NCI-H1092 treated with DMSO at 0.1 percent for 48 hours (cell line): ENCODE measurements at places on chromosomes 3 and 15.

GRCh38 chr3:178369006-178369405 is 167.2 kb upstream of the KCNMB2 start:
- DNase-seq: peak; percentile 31

- no peak for DNase-seq
Observed at GRCh38 chr15:95845862-95846515, 484.5 kb upstream of the NR2F2 start.

DNA sequence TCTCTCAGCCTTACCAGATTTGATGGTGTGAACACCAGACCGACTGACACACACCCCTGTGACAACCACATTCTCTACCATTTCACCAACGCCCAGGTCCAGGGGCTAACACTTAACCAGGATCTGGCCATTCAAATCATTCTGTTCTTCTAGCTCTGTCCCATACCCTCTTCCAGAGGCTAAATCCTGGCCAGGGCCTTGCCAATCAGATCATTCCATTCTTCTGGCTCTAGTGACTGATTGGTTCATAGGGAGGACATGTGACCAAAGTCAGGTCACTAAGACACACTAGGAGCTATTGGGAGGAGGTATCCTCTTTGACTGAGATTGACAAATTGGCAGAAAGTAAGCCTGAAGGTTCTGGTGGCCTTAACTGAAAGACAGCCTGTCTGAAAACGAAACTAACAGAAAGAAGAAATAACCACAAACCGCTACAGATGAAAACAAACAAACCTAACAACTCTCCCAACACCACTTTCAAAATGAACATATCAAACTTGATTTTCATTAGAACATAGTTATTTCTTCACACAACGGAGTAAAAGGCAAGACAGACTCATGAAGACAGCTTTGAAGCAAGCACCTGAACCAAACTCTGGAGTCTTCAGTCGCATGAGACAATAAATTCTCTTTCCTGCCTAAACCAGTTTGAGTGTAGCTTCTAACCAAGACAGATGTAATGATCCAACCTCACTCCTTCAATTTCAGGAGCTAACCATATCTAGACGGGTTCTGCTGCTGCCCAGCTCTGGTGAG is 68.5 kb downstream of the TRANK1 start:
- DNase-seq: no peak

DNA sequence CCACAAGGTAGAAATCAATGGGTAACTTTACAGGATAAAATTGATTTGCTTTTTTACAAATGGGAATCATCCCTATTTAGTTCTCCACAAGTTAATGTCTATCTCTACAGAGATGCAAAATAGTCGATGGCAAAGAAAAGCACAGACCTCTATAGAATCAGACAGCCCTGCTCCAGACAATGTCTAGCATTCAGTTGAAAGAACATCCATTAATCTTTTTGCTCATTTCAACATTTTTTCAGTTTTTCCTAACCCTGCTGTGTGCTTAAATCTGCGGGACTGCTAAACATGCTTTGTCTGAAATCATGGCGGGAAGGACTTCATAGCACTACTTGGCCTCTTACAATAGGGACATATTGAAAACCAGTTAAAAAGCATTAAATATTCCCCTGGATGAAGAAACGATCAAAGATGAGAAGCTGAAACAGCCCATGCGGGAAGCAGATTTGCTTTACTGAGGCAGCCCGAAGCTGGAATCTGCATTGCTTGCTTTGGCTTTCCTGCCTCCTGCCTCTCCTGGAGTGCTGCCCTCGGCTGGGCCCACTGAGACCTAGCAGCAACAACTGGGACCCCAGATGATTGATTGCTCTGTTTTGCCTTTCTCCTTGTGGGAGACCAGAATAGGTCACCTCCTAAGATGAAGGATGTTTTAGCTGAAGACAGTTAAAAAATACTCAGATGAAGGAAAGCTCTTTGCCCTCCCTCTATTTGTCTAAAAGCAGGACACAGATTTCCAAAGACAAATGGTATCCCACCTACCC is 38.5 kb upstream of the RASGRP1 start:
- no peak for DNase-seq

GRCh38 chr3:59424268-59425010 is 374.6 kb upstream of the CFAP20DC start:
- no peak for DNase-seq

DNA sequence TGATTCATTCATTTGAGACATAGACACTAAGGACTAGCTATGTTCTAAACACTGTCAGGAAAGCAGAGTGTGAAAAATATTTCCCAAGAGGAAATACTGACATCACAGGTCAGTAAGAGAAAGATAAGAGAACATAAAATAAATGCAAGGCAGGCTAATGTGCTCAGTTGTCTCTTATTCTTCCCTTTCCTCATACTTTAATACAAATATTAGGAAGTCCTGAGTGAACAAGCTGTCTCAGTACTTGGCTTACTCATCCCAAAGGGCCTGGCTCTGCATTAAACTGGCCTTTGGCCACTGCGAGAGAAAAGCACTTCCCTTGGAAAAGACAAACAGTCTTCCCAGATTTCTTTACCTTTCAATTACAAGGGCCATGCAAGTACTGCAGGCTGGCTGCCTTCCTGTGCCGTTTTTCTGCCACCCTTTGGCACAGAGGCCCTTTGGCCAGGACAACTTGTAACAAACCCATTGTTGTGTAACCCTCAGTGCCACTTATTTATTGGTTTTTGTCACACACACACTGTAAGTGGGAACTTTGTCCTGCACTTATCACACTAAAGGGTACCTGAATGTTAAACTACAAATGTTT is 31.7 kb downstream of the EDC3 start:
- no peak for DNase-seq

- DNase-seq: no peak
Observed at GRCh38 chr3:11132861-11133260, 21.4 kb upstream of the HRH1 start.

- no peak for DNase-seq
Observed at GRCh38 chr3:190626951-190627620, 113.2 kb downstream of the IL1RAP start.

DNA sequence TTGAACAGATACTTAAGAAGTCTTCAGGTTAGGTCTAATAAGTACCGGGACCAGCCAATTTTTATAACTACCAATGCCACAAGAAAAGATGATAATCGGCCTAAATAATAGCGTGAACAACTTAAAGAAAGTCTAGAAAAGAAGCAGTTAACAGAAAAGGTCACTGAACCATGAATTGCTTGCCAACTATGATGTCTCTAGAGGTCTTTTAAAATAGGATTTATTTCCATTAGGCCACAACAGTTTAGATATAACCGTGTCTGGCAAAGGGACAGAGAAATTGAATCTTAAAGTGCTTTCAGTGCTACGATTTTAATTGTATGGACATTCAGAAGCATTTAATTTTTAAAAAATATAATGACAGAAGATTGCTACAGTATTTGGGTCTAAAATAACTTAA is 1070.4 kb downstream of the ROBO1 start:
- no peak for DNase-seq

DNA sequence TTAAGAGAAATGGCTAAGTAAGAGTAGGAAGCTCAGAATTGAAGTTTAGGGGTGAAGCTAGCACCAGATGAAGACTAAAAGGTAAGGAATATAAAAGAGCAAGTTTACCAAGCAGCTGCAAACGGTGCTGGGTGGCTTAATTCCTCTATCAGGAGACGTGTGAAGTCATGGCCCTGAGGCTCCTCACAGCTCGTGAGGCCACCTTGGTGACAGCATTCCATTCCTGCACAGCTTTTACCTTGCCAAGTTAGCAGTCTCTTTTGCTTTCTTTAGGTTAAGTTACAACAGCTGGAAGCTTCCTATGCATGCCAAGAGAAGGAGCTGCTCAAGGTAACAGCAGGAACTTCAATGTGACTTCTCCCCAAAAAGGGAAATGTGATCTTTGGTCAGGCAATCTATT is 6.4 kb downstream of the TMCO5A start:
- no peak for DNase-seq

DNA sequence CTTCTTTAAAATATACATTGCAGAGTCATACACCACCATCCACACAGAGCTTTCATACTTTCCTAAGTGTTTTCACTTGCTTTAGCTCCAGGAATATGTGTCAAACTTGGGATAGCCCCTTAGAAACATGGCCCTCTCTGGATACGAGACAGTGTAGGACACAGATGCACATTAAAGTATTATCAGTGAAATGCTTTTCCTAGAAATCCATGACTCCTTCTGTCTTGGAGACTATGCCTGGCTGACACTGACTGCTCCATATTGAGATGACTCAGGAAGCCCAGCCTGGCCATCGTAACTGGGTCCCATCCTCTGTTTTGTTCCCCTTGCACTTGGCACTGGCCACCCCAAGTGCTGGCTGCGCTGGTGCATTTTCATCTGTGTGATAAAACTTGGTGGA is 204.8 kb downstream of the PDZRN3 start:
- DNase-seq: no peak

- no peak for DNase-seq
Observed at GRCh38 chr15:89998141-89998661, 2.9 kb upstream of the ZNF710 start.

- no peak for DNase-seq
Observed at GRCh38 chr3:27340534-27340933, 28.6 kb downstream of the NEK10 start.

- no peak for DNase-seq
Observed at GRCh38 chr3:153621953-153622352, 459.9 kb downstream of the RAP2B start.

GRCh38 chr3:194797555-194798250 is 112.0 kb downstream of the FAM43A start:
- no peak for DNase-seq

DNA sequence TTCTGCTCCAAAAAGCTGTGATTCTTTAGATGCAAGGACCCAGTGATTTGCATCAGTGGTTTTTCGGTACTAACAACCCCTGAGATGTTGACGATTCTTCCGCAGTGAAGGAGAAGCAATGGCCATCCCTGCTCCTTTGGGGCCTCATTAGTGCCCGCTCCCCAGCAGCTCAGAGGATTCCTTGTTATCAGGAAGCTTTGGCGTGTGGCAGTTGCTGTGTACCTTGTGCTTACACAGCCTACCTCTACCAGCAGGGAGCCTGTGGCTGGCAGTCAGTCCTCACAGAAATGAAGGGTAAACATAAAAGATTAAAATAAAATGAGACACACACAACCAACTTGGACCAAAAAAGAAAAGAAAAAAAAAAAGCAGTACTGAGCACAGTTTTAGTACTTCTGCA is 55.2 kb downstream of the CNTN3 start:
- peak; percentile 8 for DNase-seq
